Stimulated activated CD4-positive, alpha-beta T cell treated with anti-CD3 and anti-CD28 coated beads, Interleukin-15, amount 100 ng/mL, for 1 hour (primary cell): ENCODE measurements at places on chromosomes 13 and 19.

GRCh38 chr19:18051887-18052286 is 34.8 kb downstream of the IL12RB1 start:
- DNase-seq = no peak

DNA sequence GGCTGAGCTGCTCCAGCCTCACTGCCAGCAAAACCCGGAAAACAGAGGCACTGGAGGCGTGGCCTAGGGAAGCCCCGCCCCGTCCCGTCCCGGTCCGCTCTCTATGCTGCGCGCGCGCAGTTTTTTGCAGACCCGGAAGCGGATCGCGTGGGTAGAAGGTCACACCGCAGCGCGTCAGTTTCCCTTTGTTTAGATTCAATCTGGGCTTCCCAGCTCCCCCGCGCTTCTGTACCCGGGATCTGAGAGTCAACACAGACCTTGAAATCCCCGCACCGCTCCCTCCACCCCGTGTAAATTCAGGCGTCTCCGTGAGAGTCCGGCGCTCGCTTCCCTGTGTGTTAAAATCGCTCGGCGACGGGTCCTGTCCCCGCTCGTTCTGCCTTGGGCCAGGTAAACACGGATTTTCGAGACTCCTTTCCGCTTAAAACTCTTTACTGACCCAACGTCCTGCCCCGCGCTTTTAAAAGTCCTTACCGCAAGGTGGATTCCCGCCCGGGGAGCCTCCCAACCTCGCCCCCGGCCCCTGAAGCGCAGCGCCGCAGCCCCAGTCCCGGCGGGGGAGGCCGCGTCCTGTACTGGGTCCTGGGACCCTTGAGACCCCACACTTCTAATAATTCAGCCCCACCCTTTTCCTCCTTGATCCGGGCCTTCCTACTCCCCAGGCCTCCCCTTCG is at the start of gene ZNF610:
Gene ZNF610, plus strand, starts transcription at position 127 of the 674 bp plus-strand sequence. CDS start 12,930 bp downstream, outside the sequence.
- peak; percentile 77 for DNase-seq

- DNase-seq = no peak
Measured at GRCh38 chr19:48950159-48950558, 4.5 kb upstream of the BAX start.

GRCh38 chr19:54307389-54308020 is 5.5 kb downstream of the LILRA5 start:
- DNase-seq = no peak

DNA sequence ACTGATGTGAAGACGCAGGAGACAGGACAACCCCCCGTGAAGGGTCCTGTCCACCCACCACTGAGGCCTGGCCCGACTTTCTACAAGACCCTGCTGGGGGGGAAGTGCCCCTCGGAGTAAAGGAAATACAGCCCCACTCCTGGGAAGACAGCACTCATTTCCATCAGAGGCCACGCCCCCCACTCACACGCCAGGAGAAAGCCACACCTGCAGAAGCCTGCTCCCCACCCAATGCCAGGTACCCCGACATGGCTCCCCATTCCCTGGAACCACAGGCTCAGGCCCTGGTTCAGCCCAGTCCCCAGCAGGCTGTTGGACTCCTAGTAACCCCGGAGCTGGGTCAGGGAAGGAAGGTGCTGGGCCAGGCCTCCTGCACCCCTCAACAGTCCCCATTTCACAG is 10.9 kb upstream of the ATP8B3 start:
- no peak for DNase-seq

GRCh38 chr13:75869981-75870380 is 233.9 kb downstream of the LMO7 start:
- no peak for DNase-seq

GRCh38 chr19:42528354-42529247 is at the start of gene CEACAM1:
Gene CEACAM1, minus strand, starts transcription at chr19:42528481. Its CDS starts 107 bp downstream, at chr19:42528374.
- DNase-seq = peak; percentile 12

DNA sequence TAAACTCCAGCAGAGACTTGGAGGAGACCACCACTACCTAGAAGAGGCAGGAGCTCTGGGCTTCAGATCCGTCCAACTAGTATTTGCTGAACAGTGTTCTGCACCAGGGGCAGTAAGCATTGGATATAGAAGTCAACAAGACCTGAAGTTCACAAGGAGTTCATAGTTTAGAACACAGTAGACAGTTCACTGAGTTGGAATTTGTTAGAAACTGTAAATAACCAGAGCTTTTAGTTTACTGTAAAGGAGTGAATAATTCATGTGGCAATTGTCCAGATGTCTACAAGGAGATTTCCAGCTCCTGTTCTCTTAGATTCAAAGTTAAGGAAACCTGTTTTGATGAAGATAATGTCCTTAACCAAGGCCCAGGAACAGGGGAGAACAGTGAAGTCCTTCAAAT is 128.9 kb downstream of the COG6 start:
- no peak for DNase-seq

GRCh38 chr13:35687336-35687735 is 210.8 kb upstream of the MAB21L1 start:
- no peak for DNase-seq

DNA sequence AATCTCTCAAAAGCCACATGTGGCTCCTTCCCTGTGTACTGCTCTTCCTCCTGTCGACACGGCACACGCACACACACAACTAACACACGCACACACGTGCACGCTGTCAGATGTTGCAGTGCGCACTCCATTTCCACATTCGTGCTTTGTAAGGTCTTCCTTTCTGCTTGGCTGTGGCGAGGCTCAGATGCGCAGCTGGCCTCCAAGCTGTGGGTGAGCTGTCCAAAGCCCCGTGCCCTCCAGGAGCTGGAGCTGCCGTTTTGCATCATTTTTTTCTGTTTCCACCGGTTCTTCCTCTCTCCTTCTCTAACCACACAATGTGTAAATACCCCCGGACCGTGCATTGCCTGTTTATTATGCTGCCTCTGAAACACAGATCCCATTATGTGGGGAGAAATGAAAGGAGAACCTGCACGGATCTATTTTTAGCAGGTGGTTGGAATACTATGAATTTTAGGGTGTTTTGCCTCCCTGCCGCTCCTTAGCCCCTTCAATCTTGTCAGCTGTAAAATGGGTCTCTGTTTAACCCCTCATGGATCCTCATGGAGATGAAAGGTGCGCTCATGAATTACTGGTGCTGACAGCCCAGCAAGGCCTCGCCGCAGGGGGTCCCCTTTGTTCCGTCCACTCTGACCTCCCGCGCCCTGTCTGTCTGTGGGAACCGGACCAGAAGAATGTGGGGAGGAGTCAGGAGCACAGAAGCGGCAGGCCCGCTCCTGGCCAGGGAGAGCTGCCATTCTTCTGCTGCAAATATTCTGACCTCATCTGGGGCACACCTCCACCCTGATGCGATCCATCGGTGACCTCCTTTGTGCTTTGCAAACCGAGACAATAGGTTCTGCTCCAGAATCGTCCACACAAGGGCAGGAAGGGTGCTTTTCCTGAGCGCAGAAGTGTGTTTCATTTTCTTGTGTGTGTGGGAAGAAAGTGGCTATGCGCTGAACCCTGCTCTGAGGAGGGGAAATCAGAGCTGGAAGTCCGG is 137.7 kb downstream of the SOX1 start:
- DNase-seq = no peak

DNA sequence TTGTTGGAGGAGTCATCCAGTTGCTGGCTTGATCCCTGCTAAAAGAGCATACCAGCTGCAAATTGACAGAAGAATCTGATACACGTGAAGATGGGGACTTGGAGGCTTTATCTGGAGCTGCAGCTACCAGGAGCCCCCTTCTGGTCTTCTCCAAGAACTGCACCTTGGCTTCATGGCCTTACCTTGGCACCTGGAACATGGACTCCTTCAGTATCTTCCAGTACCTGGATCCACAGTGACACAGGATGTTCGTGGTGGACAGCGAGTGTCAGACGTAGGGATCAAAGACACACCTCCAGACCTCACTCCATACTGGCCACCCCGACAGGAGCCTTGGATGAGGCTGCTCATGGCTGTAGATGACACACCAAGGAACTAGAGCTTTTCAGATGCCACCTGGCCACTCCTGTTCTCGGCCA is 9.9 kb upstream of the ACSBG2 start:
- DNase-seq = peak; percentile 26
